ENCODE measurements at places on chromosomes 2 and 18. TPM values are rescaled to one million over a fixed set of nuclear protein-coding genes. Genes with fewer than 3 reads are reported as not detected.
A peak's percentile ranks its signal among the peaks of the same experiment; 100 is the strongest.

DNA sequence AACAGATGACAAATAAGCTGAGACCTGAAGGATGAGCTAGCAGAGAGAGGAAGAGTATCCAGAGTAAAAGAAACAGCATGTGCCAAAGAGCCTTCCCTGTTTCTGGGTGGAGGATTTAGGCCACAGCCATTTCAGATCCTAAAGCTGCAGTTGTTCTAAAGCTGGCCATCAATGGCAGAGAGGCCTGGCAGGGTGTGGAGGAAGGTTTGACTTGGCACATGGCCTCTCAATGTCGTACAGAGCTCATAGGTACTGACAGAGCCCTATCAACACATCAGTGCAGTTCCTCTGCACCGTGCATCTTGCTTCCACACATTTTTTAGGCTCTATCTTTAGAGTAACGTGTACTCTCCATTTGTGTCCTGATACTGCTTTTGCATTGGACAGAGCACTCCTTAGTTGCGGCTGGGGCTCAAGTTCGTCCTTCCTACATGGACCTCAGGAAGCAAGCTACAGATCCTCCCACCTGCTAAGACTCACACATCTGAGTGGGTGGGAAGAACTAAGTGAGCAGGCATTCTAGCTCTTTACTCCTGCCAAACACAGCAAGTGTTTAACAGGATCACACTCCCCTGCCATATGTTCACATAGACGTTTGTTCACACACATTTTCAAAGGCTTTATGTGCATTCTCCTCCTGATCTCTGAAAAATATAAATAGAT lies 3.0 kb upstream of the CHMP3 start:
- H3K27me3 ChIP-seq, result no peaks in the 10 kb centered on the region
- DNase-seq, result no peak
- H3K27ac ChIP-seq, result no peak overlapping the region
- H3K4me1 ChIP-seq, result peaks cover 7% of the 10 kb centered on the region
- H3K36me3 ChIP-seq, result no peaks in the 10 kb centered on the region

GRCh38 chr18:10052871-10053270 lies 139.1 kb downstream of the VAPA start:
- no peaks in the 10 kb centered on the region for H3K27me3 ChIP-seq
- H3K36me3 ChIP-seq, result no peaks in the 10 kb centered on the region
- no peak overlapping the region for H3K27ac ChIP-seq

DNA sequence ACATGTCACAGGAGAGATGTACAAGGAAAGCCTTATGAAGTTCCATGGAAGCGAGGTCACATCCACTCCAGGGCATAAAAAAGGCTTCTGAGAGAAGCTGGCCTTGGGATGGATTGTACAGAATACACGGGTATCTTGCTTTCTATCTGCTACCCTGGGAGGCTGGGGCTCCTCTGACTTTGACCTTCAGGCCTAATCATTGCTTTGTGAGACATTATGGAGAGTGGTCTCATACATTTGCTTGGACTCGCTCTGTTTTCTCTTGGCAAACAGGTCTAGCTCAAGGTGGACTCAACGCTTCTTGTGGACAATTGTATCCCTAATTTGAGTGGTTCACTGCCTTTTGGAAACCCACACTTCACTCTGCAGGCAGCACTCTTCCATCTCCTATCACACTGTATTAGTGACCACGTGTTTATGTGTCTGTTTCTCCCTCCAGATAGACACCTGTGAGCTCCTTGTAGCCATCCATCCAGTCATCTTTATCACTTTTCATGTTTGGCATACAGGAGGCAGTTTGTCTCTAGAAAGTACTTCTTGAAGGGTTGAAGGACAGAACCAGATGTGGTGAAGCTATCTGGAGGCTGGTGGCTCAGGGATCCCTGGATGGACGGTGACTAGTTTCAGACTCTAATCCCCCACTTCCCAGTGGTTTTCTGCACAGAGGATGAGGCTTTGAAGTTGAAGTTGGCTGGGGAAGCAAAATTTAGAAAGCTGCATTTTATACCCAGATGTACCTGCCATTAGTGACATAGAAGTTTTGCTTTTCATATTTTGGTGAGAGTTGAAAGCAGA lies 267.8 kb downstream of the CYRIA start:
- H3K27ac ChIP-seq, result no peak overlapping the region
- no peaks in the 10 kb centered on the region for H3K36me3 ChIP-seq
- no peak for DNase-seq
- no peaks in the 10 kb centered on the region for H3K4me1 ChIP-seq
- H3K4me3 ChIP-seq, result no peak overlapping the region

DNA sequence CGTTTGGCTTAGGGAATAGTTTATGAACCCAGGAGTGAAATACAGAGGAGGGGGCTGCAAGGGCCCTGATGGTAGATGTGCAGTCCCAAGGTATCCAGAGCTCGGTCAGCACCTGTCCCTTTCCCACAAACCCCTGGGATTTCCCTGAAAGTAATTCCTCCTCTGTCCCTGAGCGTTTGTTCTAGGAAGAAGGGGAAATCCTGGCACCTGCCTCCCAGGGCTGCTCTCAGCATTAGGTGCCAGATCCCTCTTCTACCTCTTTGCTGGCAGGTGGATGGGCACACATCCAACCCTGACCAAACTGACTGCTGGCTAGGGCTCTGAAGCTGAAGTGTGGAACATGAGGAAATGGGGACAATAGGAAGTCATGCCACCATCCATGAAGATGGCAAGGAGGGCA lies 824.0 kb downstream of the SLC4A3 start:
- H3K4me1 ChIP-seq, result no peaks in the 10 kb centered on the region
- no peak overlapping the region for H3K4me3 ChIP-seq
- no peaks in the 10 kb centered on the region for H3K27me3 ChIP-seq
- DNase-seq, result no peak
- no peaks in the 10 kb centered on the region for H3K36me3 ChIP-seq

The RPS27A gene
- 3,745 TPM for polyA plus RNA-seq

The HNMT gene
- 17.0 TPM for polyA plus RNA-seq

GRCh38 chr18:37565101-37565976 lies at the start of gene CELF4:
Gene CELF4 (minus strand): TSS chr18:37565798.
- DNase-seq, result no peak
- no peaks in the 10 kb centered on the region for H3K4me1 ChIP-seq
- H3K27me3 ChIP-seq, result peaks cover 50% of the 10 kb centered on the region
- H3K36me3 ChIP-seq, result no peaks in the 10 kb centered on the region

DNA sequence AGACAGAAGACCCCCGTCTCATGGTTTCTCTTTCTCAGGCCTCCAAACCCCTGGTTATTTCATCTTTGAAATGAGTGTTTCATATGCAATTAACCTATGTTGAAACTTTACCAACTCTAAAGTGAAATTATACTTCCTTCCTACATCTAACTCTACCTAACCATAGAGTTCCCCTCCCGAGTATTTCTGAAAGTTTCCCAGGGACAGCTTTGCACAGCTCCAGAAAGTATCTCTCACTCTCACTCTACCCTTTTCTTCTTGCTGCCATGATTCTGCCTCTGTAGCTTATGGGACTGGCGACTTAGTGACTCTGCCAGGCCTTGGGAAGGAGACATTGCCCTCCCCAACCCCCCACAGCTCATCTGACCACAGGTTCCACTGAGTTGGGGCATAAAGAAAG lies 107.9 kb downstream of the B3GNT2 start:
- H3K4me1 ChIP-seq, result peaks cover 62% of the 10 kb centered on the region
- no peak overlapping the region for H3K27ac ChIP-seq
- H3K27me3 ChIP-seq, result no peaks in the 10 kb centered on the region
- no peak for DNase-seq
- H3K36me3 ChIP-seq, result no peaks in the 10 kb centered on the region

DNA sequence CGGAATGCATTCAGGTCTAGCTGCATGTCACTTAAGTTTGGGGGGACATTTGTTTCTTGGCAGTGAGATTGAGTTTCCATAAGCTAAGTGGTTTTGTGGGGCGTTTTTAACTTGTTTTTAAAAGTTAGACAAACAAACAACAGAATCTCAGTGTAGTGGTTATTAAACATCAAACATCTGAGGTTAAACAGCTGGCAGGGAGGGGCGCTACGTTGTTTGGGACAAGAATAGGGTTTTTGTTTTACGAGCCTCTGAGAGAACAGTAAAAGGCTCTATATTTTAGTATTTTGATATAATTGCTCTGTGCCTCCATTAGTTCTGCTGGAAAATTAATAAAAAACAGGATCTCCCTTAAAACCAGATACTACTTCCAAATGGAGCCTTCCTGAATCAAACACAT lies 41.6 kb upstream of the TMEM177 start:
- no peaks in the 10 kb centered on the region for H3K36me3 ChIP-seq
- no peak overlapping the region for H3K27ac ChIP-seq
- H3K27me3 ChIP-seq, result peaks cover 2% of the 10 kb centered on the region
- no peak overlapping the region for H3K4me3 ChIP-seq
- DNase-seq, result no peak

- DNase-seq, result peak; percentile 9
- peaks cover 10% of the 10 kb centered on the region for H3K4me1 ChIP-seq
- no peaks in the 10 kb centered on the region for H3K27me3 ChIP-seq
These were observed 114.3 kb downstream of the MGAT5 start for GRCh38 chr2:134368009-134368817.

DNA sequence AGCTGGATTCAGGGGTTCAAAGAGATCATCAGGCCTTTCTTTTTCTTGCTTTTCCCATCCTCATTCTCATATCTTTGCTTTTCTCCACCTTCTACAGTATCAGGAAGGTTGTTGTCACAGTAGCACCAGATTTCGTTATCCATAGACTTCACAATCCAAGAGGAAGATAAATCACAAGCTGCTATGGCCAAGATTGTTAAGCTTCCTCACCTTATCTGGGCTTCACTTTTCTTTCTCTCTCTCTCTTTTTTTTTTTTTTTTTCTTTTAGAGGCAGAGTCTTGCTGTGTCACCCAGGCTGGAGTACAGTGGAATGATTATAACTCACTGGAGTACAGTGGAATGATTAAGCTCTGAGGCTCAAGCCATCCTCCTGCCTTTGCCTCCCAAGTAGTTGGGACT lies 93.5 kb downstream of the TTC27 start:
- no peaks in the 10 kb centered on the region for H3K27me3 ChIP-seq
- H3K36me3 ChIP-seq, result no peaks in the 10 kb centered on the region
- no peak for DNase-seq
- no peak overlapping the region for H3K4me3 ChIP-seq

DNA sequence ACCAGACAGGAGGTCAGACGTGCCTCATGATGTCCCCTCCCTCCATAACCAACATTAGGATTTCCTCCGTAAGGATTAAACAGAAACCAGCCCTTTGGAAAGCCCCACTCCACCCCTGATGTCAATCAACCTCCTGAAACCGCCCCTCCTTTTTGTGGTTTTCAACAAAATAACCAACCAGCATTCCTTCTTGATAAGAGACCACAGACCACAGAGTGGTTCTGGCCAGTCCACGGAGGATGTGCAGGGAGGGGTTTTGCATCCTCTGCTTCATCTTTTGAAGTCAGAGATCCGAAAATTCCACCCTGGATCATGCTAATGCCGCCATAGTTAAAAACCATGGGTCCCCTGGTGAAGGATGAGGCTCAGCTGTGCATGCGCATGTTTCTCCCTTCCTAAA lies 180.0 kb upstream of the CCDC150 start:
- no peaks in the 10 kb centered on the region for H3K36me3 ChIP-seq
- no peak for DNase-seq
- no peak overlapping the region for H3K4me3 ChIP-seq
- no peaks in the 10 kb centered on the region for H3K4me1 ChIP-seq
- peaks cover 5% of the 10 kb centered on the region for H3K27me3 ChIP-seq

GRCh38 chr2:178250429-178250828 lies 56.1 kb downstream of the OSBPL6 start:
- no peaks in the 10 kb centered on the region for H3K36me3 ChIP-seq
- no peaks in the 10 kb centered on the region for H3K27me3 ChIP-seq
- H3K27ac ChIP-seq, result no peak overlapping the region
- DNase-seq, result no peak
- H3K4me3 ChIP-seq, result no peak overlapping the region
- H3K4me1 ChIP-seq, result peaks cover 2% of the 10 kb centered on the region
